ENCODE measurements at places on chromosomes 1 and 21. TPM values are rescaled to one million over a fixed set of nuclear protein-coding genes. Genes with fewer than 3 reads are reported as not detected.

DNA sequence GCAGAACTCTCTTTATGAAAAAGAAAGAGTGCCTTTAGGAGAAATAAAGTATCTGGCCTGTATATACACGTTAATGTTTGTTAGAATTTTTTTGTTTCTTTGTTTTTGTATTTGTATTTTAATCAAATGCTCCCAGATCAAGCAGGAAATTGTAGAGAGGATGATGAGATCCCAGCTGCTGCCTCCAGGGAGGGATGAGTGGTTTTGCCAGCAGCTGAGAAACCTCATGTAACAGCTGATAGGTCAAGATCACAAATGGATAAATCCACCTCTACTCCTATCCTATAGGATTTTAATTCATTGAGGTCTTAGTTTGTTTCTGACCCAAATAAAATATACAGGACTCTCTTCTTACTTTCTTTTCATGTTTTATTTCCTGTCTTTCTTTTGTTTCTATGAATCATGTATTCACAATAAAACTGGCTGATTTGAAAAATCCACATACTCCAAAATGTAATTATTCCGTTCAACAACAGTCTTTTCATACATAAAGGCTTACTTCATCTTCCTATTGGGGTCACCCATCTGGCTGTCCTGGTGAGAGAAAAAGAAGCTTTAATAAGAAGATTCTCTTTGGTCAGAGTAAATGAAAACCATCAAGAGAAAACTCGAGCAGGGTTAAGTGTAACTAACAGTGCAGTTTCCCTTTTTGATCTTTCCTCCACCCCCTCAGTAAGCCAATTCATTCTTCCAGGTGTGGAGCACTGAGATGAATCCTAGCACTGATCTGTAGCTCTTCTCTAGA is 129.3 kb upstream of the PLPPR5 start:
- no peak for DNase-seq

DNA sequence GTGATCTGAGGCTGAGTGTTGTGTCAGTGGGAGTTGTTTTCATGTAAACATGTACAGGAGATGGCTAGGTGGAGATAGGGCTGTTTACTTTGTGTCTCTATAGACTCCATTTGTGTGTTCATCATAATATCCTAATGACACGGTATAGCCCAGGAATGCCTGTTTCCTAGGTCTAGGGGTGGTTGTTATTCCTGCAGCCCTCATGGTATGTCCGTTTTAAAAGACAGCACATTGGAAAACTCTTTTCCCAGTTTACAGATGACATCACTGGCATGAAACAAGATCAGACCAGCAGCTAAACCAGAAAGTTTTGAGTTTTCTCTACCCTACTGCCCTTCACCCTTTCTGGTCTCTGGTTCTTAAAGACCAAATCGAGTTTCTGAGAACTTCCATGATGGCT is 227.3 kb upstream of the TMEM51 start:
- DNase-seq = no peak

Gene DCAF8
- 131 TPM for total RNA-seq

Gene SYPL2
- total RNA-seq = 28.2 TPM

Gene NOTCH2NLA
- 8.4 TPM for total RNA-seq

Measured in heart left ventricle (tissue), 16 donors.